Neural progenitor cell (in vitro differentiated cells): ENCODE measurements at places on chromosomes 4 and X. TPM values are rescaled to one million over a fixed set of nuclear protein-coding genes. Genes with fewer than 3 reads are reported as not detected.

- no peak for DNase-seq
Measured at GRCh38 chrX:124212622-124213021, 119.8 kb upstream of the TEX13D start.

TMSB15A gene
- 561 and 1,054 TPM in 2 replicates for total RNA-seq

DNA sequence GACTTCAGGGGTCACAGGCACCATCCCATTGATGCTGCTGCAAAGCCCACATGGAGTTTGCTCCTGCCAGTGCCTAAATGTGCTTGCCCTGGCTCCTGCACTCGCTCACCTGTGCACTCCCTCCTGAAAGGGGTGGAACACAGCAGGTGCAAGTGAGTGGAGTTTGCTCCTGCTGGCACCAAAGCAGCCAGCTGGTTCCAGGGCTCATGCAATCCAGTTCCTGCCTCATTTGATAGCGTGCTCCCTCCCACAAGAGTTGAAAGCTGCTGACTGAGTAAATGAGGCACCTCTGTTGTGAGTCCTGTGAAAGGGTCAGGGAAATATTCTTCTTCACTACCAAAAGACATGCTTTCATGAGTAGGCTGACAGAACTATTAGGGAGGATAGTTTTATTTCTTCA is 30.5 kb downstream of the CXCL8 start:
- no peak for DNase-seq

- DNase-seq = no peak
Measured at GRCh38 chr4:157700898-157701694, 471.7 kb downstream of the GASK1B start.

- DNase-seq = peak; percentile 70
Measured at GRCh38 chr4:62644372-62644771, 1444.2 kb downstream of the ADGRL3 start.

DNA sequence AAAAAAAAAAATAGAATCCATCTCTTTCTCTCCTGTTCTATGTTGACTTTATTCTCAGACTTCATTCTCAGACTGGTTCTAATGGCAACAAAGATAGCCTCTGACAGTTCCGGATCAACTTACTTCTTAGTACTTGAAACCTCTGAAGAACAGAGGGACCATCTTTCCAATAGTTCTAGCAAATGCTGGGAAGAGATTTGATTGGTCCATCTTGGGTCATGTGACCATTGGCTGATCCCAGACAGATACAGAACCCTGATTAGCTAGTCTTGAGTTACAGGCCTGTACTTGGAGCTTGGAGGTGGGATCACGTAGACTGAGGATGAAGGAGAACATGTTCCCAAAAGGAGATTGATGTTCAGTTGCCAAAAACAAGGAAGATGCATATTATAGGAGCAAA is 66.9 kb upstream of the STIM2 start:
- no peak for DNase-seq

RASGEF1B gene
- 7.5 and 9.4 TPM in 2 replicates for total RNA-seq

POF1B gene
- not detected in 2 replicates for total RNA-seq

- DNase-seq = no peak
Measured at GRCh38 chr4:123405267-123405865, 8.8 kb downstream of the SPRY1 start.

SASH3 gene
- not detected in 2 replicates for total RNA-seq

DNA sequence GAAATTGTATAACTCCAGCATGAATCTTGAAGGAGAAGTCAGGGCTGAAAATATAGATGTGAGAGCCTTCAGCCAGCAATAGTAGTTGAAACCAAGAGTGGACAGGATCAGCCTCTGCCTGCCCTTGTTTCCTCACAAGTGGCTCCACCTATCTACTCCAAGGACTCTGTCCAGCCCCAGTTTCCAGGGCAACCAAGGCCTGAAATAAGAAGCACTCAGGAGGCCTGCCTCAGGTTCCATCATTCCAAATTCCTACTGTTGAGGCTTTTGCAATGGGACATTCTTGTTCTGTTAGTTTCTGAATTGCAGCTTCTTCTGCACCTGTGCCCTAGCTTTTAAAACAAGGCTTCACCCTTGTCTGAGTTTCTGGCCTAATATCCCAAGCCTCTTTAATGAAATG is 41.6 kb downstream of the TRPC5OS start:
- DNase-seq = peak; percentile 43

GRCh38 chr4:62130230-62130629 is 930.1 kb downstream of the ADGRL3 start:
- DNase-seq = peak; percentile 3

PDHA2 gene
- total RNA-seq = not detected in 2 replicates

CETN2 gene
- total RNA-seq = 43.5 and 82.3 TPM in 2 replicates

CDK16 gene
- total RNA-seq = 166 and 248 TPM in 2 replicates

TLR3 gene
- total RNA-seq = 0.62 and 0.92 TPM in 2 replicates

DNA sequence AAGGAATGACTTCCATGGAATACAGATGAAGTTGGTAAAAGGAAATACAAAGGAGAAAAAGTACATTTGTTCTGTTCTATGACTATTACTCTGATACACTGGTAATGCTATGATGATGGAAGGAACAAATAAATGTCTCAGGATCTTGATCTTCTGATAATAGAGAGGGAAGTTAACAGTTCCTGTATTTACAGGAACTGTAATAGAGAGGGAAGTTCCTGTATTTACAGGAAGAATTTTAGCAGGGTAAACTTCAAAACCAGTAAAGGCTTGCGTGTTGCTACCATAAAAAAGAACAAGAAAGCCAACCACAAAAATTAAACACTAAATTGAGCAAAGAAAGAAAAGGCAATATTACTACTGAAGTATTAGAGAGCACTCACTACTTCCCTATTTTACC is 91.7 kb upstream of the HPGD start:
- DNase-seq = no peak

DNA sequence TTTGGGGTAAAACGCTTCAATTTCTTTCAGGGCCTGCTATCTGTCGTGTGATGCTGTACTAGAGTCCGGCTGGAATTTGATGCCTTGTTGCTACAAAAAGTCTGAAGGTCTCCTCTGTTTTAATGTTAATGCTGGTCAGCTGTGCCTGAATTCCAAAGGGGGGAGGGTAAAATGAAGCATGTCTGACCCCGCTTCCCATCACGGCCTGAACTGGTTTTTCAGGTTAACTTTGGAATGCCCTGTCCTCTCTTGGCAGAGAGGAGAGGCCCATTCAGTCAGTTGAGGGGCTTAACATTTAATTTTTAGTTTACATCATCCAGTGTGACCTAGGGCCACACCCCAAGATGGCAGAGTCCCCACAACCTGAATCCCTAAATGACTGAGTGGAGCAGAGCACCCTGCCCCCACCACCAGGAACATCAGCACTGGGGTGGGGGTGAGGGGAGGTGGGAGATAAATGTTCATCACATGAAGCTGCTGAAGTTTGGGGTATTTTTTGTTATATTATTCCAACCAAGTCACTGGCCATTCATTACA is 47.9 kb upstream of the GPR78 start:
- no peak for DNase-seq

GPC4 gene
- total RNA-seq = 17.7 and 23.6 TPM in 2 replicates

GRCh38 chr4:166092797-166093290 is 219.8 kb downstream of the TLL1 start:
- DNase-seq = no peak

GRCh38 chr4:145298885-145299284 is 118.5 kb upstream of the OTUD4 start:
- DNase-seq = no peak

FMR1NB gene
- not detected in 2 replicates for total RNA-seq

DNA sequence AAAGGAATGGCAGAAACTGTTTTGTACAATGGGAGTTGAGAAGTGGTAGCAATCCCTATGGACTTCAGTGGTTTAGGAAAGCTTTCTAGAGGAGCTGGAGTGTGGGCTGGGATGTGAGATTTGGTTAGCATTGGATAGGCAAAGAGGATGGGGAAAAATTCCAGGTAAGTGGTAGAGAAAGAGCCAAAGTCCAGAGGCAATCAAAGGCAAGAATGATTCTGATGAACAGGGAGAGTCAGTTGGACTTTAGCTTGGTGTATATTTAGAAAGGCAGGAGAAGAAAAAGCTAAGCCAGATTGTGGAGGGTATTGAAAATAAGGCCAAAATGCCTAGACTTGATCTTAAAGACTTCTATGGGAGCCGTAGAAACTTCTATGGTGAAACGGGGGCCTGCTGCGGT is 3.7 kb upstream of the VSIG4 start:
- no peak for DNase-seq

DNA sequence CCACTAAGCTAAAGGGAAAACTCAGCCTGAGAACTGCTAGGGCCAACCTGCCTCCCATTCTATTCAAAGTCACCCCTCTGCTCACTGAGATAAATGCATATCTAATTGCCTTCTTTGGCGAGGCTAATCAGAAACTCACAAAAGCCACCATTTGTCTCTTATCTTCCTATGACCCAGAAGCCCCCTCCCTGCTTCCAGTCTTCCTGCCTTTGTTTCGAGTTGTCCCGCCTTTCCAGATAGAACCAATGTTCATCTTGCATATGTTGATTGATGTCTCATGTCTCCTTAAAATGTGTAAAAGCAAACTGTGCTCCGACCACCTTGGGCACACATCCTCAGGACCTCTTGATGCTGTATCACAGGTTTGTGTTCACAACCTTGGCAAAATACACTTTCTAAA is 459.8 kb downstream of the FSTL5 start:
- no peak for DNase-seq

DNA sequence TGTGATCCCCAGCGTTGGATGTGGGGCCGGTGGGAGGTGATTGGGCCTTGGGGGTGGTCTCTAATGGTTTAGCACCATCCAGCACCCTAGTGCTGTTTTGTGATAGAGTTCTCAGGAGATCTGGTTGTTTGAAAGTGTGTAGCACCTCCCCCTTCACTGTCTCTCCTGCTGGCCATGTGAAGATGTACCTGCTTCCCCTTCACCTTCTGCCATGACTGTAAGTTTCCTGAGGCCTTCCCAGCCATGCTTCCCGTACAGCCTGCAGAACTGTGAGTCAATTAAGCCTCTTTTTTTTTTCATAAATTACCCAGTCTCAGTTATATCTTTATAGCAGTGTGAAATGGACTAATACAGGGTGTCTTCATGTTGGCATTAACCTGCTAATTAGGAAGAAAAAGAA is 19.3 kb upstream of the TBC1D14 start:
- DNase-seq = no peak

DNA sequence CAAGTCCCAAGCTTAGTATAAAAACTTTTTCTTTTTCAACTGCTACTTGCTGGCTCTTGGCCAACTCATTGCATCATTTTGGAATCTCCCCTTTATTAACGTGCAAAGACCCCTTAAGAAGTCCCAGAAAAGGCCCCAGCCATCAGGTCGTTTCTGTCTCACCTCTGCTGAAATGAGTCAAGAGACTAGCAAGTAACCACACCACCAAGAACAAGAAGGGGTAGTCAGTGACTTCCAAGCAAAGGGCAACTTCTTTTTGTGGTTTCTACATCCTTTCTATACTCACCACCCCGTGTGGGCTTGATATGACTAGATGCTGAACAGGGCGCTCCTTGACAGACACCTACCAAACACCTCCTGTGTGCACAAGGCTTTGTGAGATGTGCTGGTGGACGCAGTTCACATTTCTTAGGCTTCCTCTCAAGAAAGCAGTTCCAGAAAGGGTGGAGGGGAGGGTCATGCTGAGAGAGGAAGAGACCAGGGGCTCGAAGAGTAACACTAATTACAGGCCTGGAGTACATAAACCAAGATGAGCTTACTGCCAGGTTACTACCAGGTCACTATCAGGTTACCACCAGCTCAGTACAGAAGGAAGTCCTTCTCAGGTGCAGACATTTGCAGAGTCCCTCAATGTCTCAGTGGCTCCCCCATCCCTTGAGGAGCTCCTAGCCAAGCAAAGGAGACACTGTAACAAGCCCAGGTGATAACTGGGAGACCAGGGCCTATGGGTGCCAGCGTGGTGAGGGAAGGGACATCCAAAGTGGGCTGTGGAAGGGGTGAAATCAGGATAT is 19.3 kb downstream of the JAKMIP1 start:
- DNase-seq = no peak

BGN gene
- total RNA-seq = 0.37 TPM in 1 of 2 replicates, not detected in the other

- no peak for DNase-seq
Measured at GRCh38 chr4:42331914-42332368, 65.3 kb upstream of the SHISA3 start.

DNA sequence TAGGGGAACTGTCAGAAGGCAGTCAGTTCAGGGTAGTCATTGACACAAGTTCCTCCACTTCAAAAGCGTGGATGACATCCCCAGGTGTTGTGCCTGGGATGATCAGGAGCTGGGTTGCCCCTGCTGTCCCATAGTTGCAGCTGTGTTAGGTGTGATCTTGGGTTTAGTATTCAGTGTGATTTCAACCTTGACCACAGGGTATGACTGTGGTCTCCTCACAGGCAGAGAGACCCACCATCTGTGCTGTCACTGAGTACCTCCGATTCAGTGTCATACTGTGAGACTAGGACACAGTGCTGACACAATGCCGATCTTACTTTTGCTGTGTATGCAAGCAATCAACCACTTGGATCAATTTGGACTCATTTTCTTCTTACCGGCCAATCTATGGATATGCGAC is 25.2 kb downstream of the FOXR2 start:
- no peak for DNase-seq

DNA sequence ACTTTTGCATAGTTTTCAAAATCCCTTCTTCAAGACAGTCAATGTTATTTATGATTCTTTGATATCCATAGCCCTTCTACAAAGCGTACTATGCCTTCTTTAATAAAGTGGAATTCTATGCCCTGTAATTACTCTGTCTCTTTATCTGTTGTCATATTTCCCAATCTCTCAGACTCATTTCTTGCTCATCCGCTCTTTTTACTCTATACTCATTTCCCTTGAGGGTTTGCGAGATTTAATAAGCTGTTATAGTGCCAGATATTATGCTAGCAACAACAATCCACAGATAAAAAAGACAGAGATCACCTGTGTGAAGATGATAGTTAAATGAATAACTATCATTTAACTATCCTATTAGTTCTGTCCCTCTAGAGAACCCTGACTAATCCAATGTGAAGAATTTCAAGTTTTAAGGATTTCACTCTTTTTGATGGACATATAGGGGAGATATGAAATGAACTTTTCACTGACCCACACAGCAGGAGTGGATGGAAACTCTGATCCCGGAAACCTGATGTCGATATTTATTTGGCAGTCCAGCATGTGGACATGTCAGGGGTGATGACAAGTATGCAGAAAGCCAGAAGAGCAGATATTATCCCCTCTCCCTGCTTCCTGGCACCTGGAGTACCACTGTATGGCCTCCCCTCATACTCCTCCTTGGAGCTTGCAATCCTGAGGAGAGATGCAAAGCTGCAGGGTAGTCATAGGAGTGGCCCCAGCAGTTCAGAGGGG is 49.7 kb downstream of the TMEM156 start:
- DNase-seq = no peak

DNA sequence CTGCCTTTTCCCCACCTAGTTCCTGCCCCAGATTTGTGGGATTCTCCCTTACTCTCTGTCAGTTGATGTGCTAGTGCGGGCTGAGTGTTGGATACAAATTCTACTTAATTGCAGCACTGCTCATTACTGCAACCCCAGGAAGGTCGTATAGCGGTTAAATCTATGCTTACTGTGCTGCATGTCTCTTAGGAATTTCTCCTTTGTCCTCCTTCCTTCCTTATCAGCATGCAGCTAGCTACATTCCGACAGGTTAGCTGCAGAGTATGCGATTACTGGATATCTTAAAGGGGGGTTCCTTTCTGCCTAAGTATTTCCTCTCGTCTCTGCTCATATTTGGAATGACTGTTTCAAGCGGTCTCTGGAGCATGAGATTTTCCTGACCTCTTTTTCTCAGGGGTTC is 662.8 kb downstream of the TLL1 start:
- no peak for DNase-seq

- DNase-seq = no peak
Measured at GRCh38 chrX:125709074-125709473, 389.4 kb downstream of the TEX13C start.

PRRG3 gene
- total RNA-seq = 1.9 and 2.0 TPM in 2 replicates

- no peak for DNase-seq
Measured at GRCh38 chr4:55608591-55608990, 16.5 kb upstream of the PDCL2 start.
